ENCODE measurements at places on chromosomes 16 and 17.

DNA sequence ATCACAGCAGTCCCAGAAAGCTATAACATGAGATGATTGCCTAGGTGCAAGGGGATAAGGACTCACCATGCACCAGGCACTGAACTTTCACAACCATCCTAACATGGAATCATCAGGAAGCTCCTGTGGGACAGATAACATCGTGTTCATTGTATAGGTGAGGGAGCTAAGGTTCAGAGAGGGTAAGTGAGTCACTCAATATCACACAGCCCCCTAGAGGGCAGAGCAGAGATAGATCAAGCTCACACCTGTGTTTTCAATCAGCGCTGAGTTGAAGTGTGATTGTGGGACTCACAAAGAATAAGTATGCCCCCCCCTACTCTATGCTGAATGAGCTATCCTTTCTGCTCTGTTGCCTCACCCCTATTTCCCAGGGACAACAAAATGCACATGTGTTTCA, 377.7 kb upstream of the ERCC4 start:
- no peak for DNase-seq

- no peak for DNase-seq
Measured at GRCh38 chr16:54937671-54938211, 7.1 kb downstream of the IRX5 start.

DNA sequence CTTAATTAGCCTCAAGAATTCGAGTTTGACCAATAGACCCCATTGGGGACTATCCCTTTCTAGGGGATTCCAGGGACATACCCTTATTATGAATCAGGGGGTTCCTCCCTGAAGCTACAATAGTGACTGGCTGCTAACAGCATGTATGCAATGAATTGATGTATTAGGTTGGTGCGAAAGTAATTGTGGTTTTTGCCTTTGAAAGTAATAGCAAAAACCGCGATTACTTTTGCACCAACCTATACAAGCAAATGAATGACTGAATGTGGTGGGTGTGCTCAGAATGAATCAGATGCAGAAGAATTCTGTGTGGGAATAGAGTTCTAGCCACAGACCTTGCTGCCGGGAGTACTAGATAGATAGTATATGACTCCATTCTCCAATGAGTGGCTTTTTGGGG, 76.7 kb downstream of the HLF start:
- DNase-seq: no peak

DNA sequence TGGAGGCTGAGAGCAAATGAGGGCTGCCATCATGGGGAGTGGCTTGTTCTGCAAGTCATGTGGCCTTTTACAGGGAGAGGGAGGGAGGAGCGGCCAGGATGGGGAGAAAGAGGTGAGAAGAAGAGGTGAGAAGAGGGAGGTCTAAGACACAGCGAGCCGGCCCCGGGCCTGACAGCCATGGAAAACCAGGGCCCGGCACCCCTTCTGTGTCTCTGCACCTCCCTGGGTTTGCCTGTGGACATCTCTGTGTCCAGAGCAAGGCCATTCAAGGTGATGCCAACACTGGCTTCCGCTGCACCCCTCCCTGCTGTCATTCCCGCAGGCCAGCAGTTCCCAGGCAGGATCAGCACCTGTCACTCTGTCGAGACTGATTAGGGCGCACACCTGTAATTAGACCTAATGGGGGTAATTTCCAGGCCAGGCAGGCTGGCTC, 75.6 kb downstream of the MGAT5B start:
- DNase-seq: no peak

- DNase-seq: peak; percentile 19
Measured at GRCh38 chr16:66344533-66345145, 21.9 kb upstream of the CDH5 start.

GRCh38 chr16:8614435-8615029, 7.0 kb upstream of the METTL22 start:
- DNase-seq: no peak

Measured in stimulated activated CD4-positive, alpha-beta T cell treated with anti-CD3 and anti-CD28 coated beads, Interleukin-12 subunit alpha, Interleukin-12 subunit beta, amount 100 ng/mL, for 24 hours (primary cell).